ENCODE measurements at places on chromosomes 6 and 20. TPM values are rescaled to one million over a fixed set of nuclear protein-coding genes. Genes with fewer than 3 reads are reported as not detected.
A peak's percentile ranks its signal among the peaks of the same experiment; 100 is the strongest.

- H3K4me1 ChIP-seq, result peaks cover 29% of the 10 kb centered on the region
- H3K4me3 ChIP-seq, result no peak overlapping the region
- H3K27me3 ChIP-seq, result no peaks in the 10 kb centered on the region
- no peak for DNase-seq
- no peak overlapping the region for H3K27ac ChIP-seq
Observed at GRCh38 chr6:116412270-116412669, 41.5 kb downstream of the DSE start.

- no peak overlapping the region for H3K27ac ChIP-seq
- DNase-seq, result no peak
- no peaks in the 10 kb centered on the region for H3K36me3 ChIP-seq
Observed at GRCh38 chr6:120894077-120894476, 440.2 kb downstream of the TBC1D32 start.

GRCh38 chr6:151027936-151028838 is 162.7 kb downstream of the MTHFD1L start:
- H3K27me3 ChIP-seq, result no peaks in the 10 kb centered on the region
- DNase-seq, result no peak
- H3K4me3 ChIP-seq, result no peak overlapping the region
- no peak overlapping the region for H3K27ac ChIP-seq

OTOR gene
- total RNA-seq, result not detected

GRCh38 chr6:34872332-34872731 is 15.5 kb downstream of the TAF11 start:
- no peaks in the 10 kb centered on the region for H3K27me3 ChIP-seq
- DNase-seq, result no peak
- H3K4me3 ChIP-seq, result no peak overlapping the region
- H3K4me1 ChIP-seq, result no peaks in the 10 kb centered on the region
- H3K36me3 ChIP-seq, result peaks cover 99% of the 10 kb centered on the region

DNA sequence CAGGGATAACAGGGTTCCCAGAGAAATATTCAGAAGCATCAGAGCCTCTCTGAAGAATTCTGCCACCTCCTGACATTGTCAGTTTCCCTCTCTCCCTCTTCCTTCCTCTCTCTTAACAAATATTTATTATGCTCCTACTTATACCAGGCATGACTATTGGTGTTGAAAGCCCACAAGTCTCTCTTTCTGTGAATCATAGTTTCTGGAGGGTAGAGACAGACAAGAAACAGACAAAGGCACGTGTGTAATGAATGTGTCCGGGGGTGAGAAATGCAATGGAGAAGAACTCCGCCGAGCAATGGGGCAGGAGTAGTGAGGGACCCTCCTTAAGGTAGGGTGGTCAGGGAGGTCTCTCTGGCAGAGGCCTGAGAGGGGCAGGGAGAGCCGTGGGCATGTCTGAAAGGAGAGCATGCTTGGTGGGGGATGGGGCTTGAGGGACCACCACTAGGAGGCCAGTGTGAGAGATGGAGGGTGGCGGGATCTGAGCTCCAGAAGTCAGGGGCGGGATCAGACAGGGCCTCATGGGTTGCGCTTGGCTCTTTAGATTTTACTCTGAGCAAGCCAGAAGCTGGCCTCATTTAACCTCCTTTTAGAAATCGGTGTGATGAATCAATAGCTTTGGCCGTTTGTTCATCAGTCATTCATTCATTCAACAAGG is 57.3 kb downstream of the EYA2 start:
- no peak overlapping the region for H3K27ac ChIP-seq
- H3K4me1 ChIP-seq, result no peaks in the 10 kb centered on the region
- no peak for DNase-seq
- H3K36me3 ChIP-seq, result no peaks in the 10 kb centered on the region
- H3K4me3 ChIP-seq, result no peak overlapping the region

DNA sequence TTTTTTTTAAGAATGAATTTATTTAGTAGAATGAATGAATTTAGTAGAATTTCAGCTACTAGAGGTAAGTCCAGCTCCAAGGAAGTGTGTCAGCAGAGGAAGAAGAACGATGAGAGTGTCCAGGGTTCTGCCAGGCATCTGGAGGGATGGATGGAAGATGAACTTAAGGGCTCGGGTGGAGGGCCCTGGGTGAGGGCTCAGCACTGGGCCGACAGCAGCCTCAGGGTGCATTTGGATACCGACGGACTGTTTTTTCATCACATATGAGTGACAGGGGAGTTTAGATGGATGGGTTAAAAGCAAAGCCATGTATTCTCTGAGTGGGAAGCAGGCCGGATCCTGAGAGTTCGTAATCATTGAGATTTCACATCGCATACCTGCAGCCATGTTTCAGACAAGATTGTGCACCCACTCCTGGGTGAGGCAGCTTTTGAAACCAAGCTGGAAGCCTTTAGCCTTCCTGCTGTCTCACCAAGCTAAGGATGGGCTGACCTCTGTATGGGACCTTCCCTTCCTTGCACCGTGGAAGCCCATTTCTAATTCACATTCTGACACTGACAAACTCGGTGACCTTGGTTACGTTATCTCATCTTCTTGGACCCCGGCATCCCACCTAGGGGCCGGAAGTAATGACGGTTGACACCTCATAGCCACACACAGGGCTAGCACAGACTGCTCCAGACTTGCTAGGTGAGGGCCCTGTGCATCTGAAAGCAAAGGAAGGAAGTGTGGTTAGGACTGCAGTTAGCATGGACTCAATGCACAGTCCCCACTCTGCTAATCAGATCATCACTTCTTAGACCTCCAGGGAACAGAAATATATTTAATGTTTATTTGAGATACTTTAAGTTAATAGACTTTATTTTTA is 228.5 kb downstream of the SLC24A3 start:
- no peak for DNase-seq
- H3K27me3 ChIP-seq, result no peaks in the 10 kb centered on the region
- H3K36me3 ChIP-seq, result no peaks in the 10 kb centered on the region
- H3K27ac ChIP-seq, result no peak overlapping the region
- H3K4me3 ChIP-seq, result no peak overlapping the region

- no peaks in the 10 kb centered on the region for H3K36me3 ChIP-seq
- no peak for DNase-seq
- H3K4me3 ChIP-seq, result no peak overlapping the region
- no peaks in the 10 kb centered on the region for H3K27me3 ChIP-seq
- H3K4me1 ChIP-seq, result peaks cover under 1% of the 10 kb centered on the region
- H3K27ac ChIP-seq, result no peak overlapping the region
Observed at GRCh38 chr20:35876033-35876320, 78.3 kb downstream of the SCAND1 start.

GRCh38 chr6:101578306-101578705 is 184.8 kb downstream of the GRIK2 start:
- H3K36me3 ChIP-seq, result no peaks in the 10 kb centered on the region
- no peak for DNase-seq
- H3K27ac ChIP-seq, result no peak overlapping the region
- H3K4me3 ChIP-seq, result no peak overlapping the region
- no peaks in the 10 kb centered on the region for H3K4me1 ChIP-seq
- H3K27me3 ChIP-seq, result no peaks in the 10 kb centered on the region

GNMT gene
- total RNA-seq, result 2.3 TPM

- H3K4me3 ChIP-seq, result no peak overlapping the region
- no peaks in the 10 kb centered on the region for H3K27me3 ChIP-seq
- no peaks in the 10 kb centered on the region for H3K4me1 ChIP-seq
- no peaks in the 10 kb centered on the region for H3K36me3 ChIP-seq
- H3K27ac ChIP-seq, result no peak overlapping the region
Observed at GRCh38 chr20:15675061-15675514, 898.2 kb downstream of the KIF16B start.

ANKRD66 gene
- not detected for total RNA-seq

SLC16A10 gene
- 0.83 TPM for total RNA-seq

- no peak overlapping the region for H3K27ac ChIP-seq
- H3K36me3 ChIP-seq, result no peaks in the 10 kb centered on the region
- no peaks in the 10 kb centered on the region for H3K4me1 ChIP-seq
- H3K4me3 ChIP-seq, result no peak overlapping the region
- no peaks in the 10 kb centered on the region for H3K27me3 ChIP-seq
- DNase-seq, result no peak
Observed at GRCh38 chr6:8335896-8336295, 99.4 kb downstream of the SLC35B3 start.

NRSN1 gene
- total RNA-seq, result 0.83 TPM

DNA sequence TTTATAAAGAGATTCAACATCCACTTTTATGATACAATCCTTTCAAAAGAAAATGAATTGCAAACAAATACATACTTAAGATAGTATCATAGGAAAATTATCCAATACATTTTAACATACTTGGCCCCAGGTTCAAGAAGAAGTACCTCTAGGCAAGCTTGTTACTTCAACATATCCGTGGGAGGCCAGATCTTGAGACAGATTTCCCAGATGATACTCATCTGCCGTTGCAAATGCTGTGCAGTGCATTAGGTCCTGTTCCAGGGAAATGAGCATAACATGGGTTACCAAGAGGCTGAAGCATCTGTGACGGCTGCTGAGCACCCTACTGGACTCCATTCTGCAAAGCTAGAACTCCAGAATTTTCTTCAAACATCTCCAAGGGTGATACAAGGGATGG is 15.6 kb downstream of the RMND1 start:
- H3K27ac ChIP-seq, result no peak overlapping the region
- H3K27me3 ChIP-seq, result no peaks in the 10 kb centered on the region
- no peak for DNase-seq
- no peaks in the 10 kb centered on the region for H3K36me3 ChIP-seq

DNA sequence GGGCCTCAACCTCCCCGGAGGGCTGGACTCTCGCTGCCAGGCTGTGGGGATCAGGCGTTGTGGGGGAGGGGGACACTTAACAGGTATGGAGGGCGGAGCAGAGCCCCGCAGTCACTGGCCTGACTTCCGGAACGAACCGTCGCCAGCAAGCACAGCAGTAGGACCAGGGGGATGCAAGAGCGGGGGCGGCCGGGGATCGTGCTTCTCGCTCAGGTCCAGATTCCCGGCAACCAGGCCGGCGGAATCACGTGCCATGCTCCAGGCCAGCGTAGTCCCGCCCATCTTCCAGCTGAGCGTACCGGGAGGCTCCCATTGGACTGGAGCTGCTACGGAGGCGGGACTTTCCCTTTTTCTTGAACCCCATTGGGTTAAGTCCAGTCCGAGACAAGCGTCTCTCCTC is 10.0 kb upstream of the POU5F1 start:
- H3K4me3 ChIP-seq, result peak overlapping the region; percentile 52
- no peaks in the 10 kb centered on the region for H3K27me3 ChIP-seq
- peak overlapping the region; percentile 46 for H3K27ac ChIP-seq
- no peak for DNase-seq

DNA sequence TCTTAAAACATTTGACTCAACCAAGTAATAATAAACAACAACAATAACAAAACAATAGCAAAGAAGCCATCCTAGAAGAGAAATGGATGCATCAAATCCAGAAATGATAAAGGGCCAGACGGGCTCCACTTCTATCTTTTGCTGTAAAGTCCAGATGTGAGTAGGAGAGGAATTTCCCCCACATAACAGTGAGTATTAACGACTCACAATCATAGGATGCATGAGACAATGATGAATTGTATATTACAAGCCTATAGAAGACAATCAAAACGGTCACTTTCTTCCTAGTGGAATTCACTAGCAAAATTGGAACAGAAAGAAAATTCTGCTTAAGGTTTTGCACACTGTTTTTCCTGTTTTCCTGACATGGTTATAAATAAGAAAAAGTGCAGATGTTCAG is 97.0 kb upstream of the PREP start:
- H3K27ac ChIP-seq, result no peak overlapping the region
- H3K36me3 ChIP-seq, result no peaks in the 10 kb centered on the region
- H3K27me3 ChIP-seq, result no peaks in the 10 kb centered on the region
- no peak overlapping the region for H3K4me3 ChIP-seq

GSTA1 gene
- not detected for total RNA-seq

DNA sequence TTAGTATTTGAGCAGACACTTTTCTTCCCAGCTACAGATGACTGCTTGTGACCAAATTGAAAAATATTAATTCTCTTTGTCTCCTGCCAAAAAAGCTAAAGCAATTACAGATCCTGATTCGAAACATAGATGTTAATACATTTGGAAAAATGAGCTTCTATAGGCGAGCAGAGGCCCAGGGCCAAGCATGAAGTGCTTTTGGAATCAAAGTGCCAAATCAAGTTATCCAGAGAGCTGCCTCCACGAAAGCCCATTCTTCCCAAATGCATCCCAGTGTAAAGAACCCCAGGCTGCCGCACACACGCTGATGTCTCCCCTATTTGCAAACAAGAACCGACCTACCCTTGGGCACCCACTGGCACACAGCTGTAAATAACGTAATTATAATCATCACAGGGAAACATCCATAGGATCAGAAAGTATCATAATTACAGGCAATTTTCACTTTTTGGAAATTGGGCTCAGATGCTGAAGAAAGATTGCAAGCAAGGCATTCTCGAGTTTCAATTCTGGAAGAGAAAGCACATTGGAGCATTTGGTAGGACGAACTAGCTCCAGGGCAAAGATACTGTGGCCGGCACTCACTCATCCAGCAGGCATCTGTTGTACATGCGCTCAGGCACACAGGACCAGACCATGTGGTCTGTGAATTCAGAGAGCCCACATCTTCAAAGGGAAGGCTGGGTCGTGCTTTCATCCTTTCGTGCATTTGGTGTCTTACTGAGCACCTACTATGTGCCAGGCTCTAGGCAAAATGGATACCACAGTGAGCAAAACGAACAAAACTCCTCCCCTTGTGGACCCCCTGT is 45.9 kb downstream of the BMP7 start:
- no peak for DNase-seq
- peaks cover 15% of the 10 kb centered on the region for H3K4me1 ChIP-seq
- no peaks in the 10 kb centered on the region for H3K36me3 ChIP-seq

GRCh38 chr20:16490696-16491095 is 82.6 kb downstream of the KIF16B start:
- no peaks in the 10 kb centered on the region for H3K4me1 ChIP-seq
- DNase-seq, result no peak
- no peaks in the 10 kb centered on the region for H3K27me3 ChIP-seq
- H3K4me3 ChIP-seq, result no peak overlapping the region
- H3K27ac ChIP-seq, result no peak overlapping the region

DNA sequence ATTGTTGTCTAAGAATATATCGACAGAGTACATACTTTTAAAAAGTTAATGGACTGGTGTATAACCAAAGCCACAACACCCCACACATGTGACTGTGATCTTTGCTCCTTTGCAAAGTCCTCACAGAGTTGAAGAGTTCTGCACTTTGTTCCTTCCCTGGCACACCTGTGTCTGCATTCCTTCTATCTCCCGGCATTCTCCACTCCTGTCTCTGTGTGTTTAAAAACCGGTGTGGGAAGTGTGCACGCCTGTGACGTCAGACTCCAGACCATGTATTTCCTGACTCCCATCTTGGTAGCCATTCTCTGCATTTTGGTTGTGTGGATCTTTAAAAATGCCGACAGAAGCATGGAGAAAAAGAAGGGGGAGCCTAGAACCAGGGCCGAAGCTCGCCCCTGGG is at the start of gene IYD:
IYD (plus strand) TSS at position 251 of the 400 bp plus-strand sequence; CDS start at position 271, 20 bp downstream.
- H3K27me3 ChIP-seq, result no peaks in the 10 kb centered on the region
- no peaks in the 10 kb centered on the region for H3K4me1 ChIP-seq
- no peak within 1 kb of the TSS for H3K27ac ChIP-seq
- H3K36me3 ChIP-seq, result no peaks in the 10 kb centered on the region
- H3K4me3 ChIP-seq, result no peak within 1 kb of the TSS
- peak; percentile 81 for DNase-seq

GRCh38 chr6:75525682-75526081 is 32.1 kb upstream of the FILIP1 start:
- peaks cover 13% of the 10 kb centered on the region for H3K4me1 ChIP-seq
- no peak overlapping the region for H3K4me3 ChIP-seq
- DNase-seq, result no peak
- no peaks in the 10 kb centered on the region for H3K36me3 ChIP-seq
- H3K27me3 ChIP-seq, result no peaks in the 10 kb centered on the region

Measured in esophagus muscularis mucosa (tissue), 4 donors.